ENCODE measurements at places on chromosomes 5 and 9.

- DNase-seq: no peak
These were observed 626.5 kb upstream of the ZNF608 start for GRCh38 chr5:125372694-125373631.

GRCh38 chr9:11319538-11319937, 706.7 kb upstream of the PTPRD start:
- no peak for DNase-seq

- DNase-seq: no peak
These were observed 91.5 kb upstream of the DNAH5 start for GRCh38 chr5:14035859-14036503.

GRCh38 chr5:81162501-81162900, 70.6 kb upstream of the CKMT2 start:
- DNase-seq: no peak

- peak; percentile 32 for DNase-seq
These were observed 12.0 kb downstream of the GPSM1 start for GRCh38 chr9:136339173-136339957.

GRCh38 chr5:95114305-95114704, 170.6 kb downstream of the MCTP1 start:
- no peak for DNase-seq

GRCh38 chr5:66645039-66645438, 48.8 kb downstream of the MAST4 start:
- DNase-seq: no peak

DNA sequence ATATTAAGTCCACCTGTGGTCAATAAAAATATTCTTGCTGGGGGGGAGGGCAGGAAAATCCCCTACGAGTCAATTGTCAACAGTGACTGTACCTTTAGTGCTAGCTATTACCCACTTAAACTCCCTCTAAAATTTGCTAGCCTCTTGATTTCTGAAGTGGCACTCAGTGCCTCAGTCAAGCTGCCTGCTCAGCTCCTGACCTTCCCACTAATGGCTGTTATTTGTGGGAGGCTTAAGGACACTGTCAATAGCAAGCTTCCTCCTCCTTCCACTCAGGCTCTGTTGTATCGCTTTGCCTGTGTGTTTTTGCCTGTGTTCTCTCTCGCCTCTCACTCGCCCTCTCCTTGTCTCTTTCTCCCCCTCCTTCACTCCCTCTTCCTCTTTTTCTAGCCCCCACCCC, 140.8 kb downstream of the BNC2 start:
- DNase-seq: no peak

- no peak for DNase-seq
These were observed 90.2 kb upstream of the SH3PXD2B start for GRCh38 chr5:172544371-172545095.

GRCh38 chr5:136246632-136247031, 53.7 kb upstream of the SMIM32 start:
- no peak for DNase-seq

DNA sequence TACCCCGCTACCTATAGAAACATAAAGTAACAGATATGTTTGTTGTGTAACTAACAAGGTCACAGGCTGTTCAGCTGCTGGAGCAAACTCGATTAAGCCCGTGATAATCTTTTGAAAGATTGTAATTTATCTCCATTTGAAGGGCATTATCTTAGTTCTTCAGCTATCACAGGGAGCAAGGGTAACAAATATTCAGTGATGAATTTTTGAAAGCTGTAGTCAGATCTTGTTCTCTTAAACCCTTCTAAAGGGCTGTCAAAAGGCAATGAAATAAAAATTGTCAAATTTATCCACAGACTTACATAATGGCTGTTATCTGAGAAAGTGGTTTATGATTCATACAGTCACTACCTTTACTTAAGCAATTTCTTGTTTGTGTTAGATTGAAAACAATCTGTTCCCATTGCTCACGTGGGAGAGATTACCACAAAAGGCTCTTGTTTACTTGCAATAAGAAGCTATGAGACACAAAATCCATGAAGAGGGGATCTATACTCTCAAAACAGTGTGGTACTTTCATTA, 78.3 kb upstream of the ZNF608 start:
- no peak for DNase-seq

GRCh38 chr5:125411071-125411743, 664.8 kb upstream of the ZNF608 start:
- DNase-seq: no peak

DNA sequence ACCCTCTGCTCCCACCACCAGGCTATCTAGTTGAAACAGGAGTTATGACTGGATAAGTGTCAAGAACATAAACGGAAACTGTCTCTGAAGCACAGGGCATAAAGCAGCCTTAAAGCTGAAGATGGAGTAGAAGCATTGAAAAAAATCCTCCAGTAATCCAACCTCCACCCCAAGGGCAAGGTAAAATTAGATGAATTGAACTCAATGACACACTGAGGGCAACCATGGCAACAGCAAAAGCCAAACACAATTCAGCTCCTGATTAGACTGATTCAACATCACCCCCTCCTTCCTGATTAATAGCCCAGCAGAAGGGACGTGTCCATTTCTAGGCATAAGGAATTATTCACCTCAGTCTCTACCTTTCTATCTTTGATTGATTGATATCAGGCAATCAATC, 183.2 kb upstream of the MAP3K1 start:
- DNase-seq: peak; percentile 56

GRCh38 chr5:43418561-43418960, 6.4 kb upstream of the CCL28 start:
- no peak for DNase-seq

DNA sequence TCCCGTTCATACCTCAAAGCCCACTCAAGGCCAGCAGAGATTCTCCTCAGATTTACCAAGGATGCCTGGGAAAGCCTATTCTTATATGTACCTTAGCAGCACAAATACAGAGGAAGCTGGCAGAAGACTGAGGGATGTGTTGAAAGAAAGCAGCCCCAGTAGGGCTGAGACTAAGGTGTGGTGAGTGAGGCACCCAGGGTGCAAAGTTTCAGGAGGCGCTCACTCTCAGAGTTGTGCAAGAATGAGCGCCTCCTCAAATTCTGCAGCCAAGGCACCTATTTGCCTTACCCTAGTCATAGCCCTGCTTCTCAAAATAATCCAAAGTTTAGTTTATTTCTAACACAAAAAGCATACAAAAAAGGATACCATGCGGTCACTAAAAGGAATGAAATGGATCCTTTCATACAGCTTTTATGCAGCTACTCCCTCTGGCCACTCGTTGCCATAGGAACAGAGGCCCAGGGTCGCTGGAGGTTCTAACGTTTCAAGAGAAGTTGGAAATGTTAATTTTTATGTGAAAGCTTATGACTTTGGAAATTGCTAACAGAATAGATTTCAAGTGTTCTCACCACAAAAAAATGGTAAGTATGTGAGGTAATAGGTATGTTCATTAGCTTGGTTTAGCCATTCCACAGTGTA, 79.7 kb upstream of the SMIM23 start:
- DNase-seq: no peak

DNA sequence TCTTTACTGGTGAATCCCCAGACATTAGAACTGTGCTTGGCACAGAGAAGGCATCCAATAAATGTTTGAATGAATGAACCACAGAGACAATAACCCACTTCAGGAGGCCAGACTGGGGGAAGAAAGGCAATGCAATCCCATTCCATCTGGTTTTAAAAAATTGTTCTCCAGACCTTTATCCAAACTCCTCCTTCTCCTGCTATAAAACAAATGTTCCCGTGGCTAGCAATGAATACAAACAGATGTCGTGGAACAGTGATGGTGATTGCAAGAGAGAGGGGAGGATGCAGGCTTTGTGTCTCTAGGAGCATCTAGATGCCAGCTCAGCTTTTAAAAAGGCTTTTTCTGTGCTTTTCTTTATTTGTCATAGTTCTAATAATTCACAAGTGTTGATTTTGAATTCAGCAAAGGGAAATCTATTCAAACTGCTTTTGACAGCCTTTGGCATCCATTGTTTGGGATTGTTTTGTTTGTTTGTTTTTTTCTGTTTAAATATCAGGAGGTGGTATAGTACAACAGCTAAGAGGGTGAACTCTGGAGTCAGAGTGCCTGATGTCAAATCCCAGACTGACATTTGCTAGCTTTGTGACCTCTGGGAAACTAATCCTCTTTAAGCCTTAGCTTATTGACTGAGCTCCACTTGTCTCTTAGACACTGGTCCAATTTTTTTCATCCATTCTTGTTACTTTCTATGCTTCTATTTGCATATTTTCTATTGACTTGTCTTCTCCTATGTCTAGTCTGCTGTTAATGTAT, 59.1 kb downstream of the TNFSF15 start:
- no peak for DNase-seq

- no peak for DNase-seq
These were observed 11.7 kb downstream of the NIPAL4 start for GRCh38 chr5:157471709-157472108.

DNA sequence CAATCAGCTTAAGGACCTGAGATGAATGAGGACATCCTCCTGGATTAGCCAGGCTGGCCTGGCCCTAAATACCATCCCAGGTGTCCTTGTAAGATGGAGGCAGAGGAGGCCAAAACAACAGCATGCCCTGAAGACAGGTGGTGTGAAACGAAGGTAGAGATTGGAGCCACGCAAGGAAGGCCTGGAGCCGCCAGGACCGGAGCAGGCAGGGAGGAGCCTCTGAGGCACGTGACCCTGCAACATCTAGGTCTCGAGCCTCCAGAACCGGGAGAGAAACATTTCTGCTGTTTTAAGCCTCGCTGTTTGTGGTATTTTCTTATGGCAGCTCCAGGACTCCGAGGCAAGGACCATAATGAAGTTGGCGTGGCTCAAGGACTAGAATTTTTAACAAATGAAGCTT, 9.7 kb upstream of the COL5A1 start:
- DNase-seq: no peak

GRCh38 chr5:123785162-123786071, 273.4 kb downstream of the CSNK1G3 start:
- DNase-seq: no peak

- DNase-seq: no peak
These were observed 60.4 kb downstream of the NR3C1 start for GRCh38 chr5:143343042-143343441.

- DNase-seq: no peak
These were observed 14.4 kb downstream of the NACC2 start for GRCh38 chr9:136080716-136081112.

GRCh38 chr9:79880626-79881025, 308.9 kb downstream of the TLE4 start:
- DNase-seq: no peak

DNA sequence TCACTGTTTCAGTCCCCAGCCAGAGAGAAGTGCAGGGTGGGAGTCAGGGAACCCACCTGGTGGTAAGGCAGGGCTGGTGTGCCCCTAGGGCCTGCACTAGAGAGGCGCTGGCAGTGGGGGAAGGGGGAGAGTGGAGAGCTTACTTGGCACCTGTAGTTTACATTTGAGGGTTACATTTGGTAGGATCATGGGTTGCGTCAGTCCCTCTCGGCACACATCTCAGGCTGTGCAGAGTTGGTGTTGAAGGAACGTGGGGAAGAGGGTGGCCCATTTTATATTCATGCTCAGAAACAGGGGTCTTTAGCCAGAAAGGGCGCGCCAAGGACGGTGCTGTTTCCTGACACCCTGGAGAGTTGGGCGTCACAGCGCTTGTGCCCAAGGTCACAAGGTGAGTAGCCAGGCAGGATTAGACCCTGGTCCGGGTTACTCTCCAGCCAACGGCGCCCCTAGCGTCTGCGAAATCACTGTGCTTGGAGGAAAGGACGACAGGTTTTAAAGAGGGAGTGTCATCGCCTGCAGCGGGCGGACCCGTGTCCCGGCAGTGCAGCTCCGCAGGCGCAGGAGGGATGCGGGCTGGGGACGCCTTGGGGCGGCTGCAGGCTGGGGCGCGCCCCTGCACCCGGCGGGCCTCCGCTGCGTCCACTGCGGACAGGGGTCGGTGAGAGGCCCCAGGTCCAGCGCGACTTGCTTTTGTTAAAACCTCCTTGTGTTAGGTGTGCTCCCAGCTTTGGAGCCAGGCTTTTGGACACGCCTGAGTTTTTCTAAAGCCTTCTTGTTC, 272.6 kb downstream of the FANCC start:
- no peak for DNase-seq

DNA sequence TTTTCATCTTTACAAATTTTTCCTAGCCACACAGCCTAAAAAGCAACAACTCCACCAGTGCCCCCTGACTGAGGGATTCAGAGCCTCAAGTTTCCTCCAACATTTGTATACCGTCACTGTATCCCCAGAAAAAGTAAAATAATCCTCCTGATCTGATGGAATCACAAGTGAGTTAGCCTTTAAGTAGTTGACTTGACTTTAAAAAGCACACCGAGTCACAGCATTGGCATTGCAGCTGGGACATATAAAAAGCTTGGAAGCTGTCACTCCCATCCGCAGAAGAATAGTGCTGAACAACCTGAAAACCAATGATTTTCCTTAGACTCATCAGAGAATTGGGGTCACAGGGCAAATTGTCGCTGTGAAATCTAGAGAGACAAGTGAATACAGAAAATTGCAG, 41.6 kb upstream of the FBN2 start:
- no peak for DNase-seq

- no peak for DNase-seq
These were observed 2.8 kb downstream of the ATP6V1G1 start for GRCh38 chr9:114590328-114590727.

DNA sequence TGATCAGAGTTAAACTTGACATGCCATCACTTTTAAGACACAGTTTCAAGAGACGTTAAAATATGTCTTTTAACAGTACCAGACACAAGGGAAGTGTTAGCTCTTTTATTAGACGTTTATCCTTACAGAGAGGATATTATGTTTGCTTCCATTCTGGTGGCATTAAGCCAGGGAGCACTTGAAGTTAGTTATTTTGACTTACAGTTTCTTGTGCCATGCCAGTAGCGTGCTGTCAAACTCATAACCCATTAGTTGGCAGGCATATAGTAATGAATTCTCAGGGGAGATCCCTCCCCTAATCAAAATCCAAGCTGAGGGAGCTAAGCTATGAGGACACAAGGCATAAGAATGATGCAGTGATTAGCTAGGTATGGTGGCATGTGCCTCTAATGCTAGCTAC, 66.5 kb downstream of the RPS6 start:
- no peak for DNase-seq

DNA sequence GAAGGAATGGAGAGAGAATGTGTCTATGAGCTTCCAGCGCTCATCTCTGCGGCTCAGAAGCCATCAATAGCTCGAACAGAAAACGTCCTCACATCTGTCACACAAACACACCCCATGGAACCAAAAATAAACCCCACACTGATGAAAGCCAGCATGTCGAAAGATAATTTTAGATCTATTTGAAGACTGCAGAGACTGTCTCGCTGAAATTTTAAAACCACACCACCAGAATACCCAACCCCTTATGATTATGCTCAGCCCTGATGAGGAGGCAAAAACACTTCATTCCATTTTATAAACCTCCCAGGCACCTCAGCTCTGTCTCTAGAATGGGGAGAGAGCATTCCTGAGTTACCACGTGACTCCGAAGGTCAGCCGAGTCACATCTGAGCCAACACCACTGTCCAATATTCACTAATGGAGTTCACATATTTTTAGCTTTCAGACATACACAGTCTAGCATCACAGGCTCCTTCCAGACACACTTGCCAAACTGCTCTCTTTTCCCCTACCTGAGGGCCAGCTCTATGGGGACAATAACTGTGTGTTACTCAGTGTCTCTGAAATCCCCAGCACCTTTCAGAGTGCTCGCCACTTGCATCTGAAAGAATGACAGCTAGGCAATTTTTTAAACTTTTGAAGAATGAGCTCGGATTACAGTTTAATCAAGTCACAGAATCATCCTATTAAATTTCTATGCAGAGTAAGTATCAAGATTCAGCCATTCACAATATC, 63.2 kb downstream of the SERINC5 start:
- DNase-seq: peak; percentile 44

All from CD4-positive, alpha-beta T cell treated with Interleukin-4 for 4 hours (primary cell).